ENCODE measurements at places on chromosomes 2 and 18. TPM values are rescaled to one million over a fixed set of nuclear protein-coding genes. Genes with fewer than 3 reads are reported as not detected.

The AQP12A gene
- total RNA-seq: not detected

DNA sequence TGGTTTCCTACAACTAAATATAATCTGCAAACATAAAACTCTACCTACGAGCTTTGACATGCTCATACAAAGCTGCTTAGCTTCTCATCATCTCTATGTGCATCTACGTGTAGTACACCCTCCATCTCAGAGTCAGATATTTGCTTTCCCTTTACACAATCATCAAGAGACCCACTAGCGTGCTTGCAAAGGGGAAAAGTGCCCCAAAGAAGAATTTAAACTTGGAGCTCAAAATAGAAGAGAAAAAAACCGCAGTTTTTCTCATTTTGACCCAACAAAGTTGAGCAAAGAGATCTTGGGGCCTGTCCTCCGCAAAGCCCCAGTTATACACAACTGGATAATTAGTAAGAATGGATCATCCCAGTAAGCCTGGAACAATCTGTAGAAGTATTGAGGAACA lies 104.1 kb downstream of the PAX3 start:
- DNase-seq: no peak

- no peak for DNase-seq
These were observed 13.9 kb upstream of the RMND5A start for GRCh38 chr2:86706220-86706619.

The MROH2A gene
- total RNA-seq: not detected

GRCh38 chr2:200962811-200963123 lies 693 bp downstream of the ORC2 start:
- no peak for DNase-seq

DNA sequence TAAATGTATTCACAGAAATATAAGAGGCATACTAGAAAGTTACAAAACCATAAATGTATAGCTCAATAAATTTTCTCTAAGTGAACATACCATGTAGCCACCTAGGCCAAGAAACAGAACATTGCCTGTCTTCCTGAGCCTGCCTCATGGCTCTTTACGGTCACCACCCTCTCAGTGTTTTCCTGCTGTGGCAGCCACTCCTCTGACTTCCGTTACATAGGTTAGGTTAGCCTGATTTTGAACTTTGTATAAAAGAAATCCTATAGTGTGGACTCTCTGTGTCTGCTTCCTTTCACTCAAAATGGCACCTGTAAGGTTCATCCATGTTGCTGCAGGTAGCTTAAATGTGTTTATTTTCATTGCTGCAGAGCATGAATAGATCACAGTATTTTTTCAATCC lies 11.6 kb upstream of the ST3GAL5 start:
- DNase-seq: no peak

GRCh38 chr2:53907582-53907981 lies 47.8 kb upstream of the GPR75 start:
- no peak for DNase-seq

DNA sequence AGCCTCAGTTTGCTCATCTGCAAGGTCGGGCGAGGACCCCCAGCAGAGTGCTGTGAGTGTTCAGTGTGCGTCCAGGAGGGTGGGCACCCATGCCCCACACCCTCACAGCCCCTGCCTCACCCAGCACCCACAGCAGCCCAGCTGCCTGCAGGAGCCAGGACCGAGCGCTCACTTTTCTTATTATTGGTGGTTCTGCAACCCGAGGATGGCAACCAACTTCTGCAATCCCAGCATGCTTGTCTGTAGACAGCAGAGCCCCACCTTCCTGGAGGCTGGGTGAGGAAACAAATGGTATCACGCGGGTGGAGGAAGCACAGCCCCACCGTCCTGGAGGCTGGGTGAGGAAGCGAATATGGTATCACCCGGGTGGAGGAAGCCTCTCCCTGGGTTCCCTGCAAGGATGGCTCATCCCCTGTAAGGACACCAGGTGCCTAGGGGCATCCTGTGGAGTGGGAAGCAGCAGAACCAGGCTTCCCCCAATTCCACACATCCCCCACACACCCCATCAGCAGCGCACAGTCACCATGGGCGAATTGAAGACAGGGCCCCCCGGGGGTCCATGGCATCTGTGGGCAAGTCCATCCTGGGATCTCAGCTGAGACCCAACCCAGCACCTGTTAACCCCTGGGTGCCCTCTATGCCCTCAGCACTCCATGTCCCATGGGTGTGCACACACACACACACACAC lies 220.5 kb upstream of the RAB6C start:
- DNase-seq: peak; percentile 22

DNA sequence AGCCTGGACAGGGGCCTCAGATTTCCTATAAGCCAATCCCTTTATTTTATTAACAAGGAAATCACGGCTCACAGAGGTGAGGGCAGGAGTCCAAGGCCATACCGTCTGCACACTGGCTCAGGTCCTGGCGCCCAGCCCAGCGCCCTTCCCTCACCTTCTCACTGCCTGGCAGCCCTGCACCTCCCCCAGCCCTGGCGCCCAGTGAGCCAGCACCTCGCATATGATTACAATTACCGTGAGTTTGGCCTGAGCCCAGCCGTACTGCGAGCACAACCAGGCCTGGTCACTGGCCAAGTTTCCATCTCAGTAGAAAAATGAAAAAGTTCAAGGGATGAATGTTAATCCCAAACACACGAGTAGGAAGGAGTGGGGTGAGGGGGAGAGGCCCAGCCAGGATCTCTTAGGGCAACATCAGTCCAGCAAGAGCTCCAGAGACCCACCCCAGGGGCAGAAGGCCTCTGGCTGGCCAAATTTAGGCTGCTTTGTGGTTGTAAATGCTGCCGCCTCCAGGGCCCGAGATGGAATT lies 68.4 kb downstream of the MCFD2 start:
- DNase-seq: no peak

- no peak for DNase-seq
These were observed 185.4 kb downstream of the INHBB start for GRCh38 chr2:120531365-120531764.

DNA sequence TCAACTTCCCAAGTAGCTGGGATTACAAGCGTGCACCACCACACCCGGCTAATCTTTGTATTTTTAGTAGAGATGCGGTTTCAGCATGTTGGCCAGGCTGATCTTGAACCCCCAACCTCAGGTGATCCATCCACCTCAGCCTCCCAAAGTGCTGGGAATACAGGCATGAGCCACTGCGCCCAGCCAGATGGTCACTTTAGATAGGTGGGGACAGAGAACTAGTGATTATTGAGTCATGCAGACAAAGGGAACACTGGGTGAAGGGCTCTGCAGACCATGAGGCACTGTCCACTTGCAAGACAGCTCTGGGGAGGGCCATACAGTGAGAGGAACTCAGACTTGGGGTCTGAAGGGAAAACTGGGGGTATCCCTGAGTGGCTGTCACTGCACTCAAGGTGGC lies 58.4 kb upstream of the POMC start:
- no peak for DNase-seq

- DNase-seq: no peak
These were observed 193.7 kb downstream of the DNER start for GRCh38 chr2:229520691-229521096.

DNA sequence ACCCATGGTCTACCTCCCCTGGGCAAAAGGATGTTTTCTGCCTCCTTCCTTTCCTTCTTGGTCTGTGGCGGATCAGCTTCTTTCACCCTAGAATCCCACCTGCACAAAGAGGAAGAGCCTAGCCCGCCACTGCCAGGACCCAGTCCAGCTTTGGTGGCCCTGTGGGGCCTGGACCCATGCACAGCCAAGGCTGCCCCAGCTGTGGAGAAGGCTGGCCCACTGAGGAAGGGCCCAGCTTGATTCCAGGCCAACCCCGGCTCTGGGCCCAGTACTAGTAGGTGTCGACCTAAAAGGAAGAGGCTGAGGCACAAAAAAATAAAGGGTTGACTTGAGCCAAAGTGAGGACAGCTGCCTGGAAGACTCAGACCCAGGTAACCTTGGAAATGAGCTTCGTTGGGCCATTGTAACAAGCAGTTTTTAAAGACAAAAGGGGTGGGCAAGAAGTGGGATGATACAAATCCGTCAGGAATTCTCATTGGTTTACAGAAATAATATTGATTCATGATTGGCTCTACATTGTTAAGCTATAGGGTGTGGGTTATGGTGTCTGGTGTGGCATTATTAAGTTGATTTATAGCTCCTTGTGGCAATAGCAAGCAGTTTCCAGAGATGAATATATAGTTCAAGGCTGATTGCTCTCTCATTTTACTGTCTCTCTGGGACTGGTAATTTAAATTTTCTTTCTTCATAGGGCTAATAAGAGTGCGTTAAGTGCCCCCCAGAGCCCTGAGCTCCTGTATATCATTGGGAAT lies 29.8 kb upstream of the MAL start:
- no peak for DNase-seq

GRCh38 chr2:109129921-109130722 lies 1.1 kb downstream of the SH3RF3 start:
- peak; percentile 28 for DNase-seq

DNA sequence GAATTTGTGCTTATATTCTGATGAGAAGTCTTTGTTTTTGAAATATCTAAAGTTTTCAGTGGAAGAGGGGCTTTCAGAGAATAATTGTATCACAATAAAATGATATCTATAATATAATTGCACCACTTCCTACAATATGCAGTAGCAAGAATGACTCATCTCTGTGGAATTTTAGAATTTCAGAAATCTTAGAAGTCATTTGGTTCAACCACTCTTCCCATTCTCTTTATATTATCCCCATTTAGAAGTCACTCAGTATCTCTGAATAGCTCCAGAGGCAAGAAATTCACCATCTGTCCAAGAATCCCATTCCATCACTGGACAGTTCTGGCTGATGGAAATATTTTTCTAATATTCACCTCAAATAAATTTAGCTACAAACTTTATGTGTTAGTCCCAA lies 59.3 kb upstream of the CCDC68 start:
- no peak for DNase-seq

- DNase-seq: no peak
These were observed 127.5 kb upstream of the SLC1A4 start for GRCh38 chr2:64861452-64862397.

GRCh38 chr18:76803814-76804213 lies 18.5 kb upstream of the ZNF236 start:
- DNase-seq: peak; percentile 21

The UGT1A5 gene
- total RNA-seq: not detected

DNA sequence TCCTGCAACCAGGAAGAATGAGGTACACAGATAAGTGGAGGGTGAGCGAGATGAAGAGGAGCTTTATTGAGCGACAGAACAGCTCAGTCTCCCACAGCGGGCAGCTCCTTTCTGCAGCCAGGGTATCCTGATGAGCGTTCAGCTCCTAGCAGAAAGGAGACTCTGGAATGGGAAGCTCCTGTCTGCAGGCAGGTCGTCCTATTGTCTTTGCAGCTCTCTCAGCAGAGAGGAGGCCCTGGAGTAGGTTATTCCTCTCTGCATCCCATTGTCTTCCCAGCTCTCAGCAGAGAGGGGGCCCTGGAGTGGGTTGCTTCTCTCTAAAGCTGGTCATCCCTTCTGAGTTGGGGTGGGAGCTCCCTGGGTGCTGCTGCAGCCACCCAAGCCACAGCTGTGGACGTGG lies 41.2 kb downstream of the TAF1B start:
- DNase-seq: no peak

- no peak for DNase-seq
These were observed 240.3 kb upstream of the CELF4 start for GRCh38 chr18:37805773-37806404.

DNA sequence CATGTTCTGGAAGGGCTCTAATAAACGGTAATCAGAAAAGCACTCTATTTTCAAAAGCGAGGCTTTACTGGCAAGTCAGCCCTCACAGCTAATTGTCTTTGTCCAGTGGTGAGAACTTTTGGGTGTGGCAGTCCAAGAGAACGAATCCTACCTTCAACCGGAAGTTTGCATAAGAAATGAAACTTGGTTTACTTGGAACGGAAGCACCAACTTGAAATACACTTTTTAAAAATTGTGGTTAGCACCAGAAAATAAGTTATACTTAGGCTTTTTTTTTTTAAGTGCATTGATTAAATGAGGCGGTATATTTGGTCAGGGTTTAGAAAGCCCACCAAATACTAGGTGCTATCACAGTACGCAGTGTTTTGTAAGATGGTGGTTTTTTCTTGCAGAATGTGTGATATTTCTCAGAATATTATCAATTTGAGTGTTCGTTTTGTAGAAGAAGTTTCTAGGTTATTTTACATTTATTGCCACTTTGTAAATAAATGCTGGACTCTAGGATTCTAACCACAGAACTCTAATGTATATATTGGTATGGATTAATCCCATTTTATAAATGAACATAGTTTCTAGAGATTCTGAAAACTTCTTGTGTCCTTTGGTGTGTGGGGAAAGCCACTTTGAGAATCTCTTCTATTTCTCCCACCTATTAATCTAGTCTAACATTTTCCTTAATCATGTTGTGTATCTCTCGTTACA lies 1.2 kb downstream of the MYL12A start:
- DNase-seq: no peak

The SPEG gene
- 14.2 TPM for total RNA-seq

DNA sequence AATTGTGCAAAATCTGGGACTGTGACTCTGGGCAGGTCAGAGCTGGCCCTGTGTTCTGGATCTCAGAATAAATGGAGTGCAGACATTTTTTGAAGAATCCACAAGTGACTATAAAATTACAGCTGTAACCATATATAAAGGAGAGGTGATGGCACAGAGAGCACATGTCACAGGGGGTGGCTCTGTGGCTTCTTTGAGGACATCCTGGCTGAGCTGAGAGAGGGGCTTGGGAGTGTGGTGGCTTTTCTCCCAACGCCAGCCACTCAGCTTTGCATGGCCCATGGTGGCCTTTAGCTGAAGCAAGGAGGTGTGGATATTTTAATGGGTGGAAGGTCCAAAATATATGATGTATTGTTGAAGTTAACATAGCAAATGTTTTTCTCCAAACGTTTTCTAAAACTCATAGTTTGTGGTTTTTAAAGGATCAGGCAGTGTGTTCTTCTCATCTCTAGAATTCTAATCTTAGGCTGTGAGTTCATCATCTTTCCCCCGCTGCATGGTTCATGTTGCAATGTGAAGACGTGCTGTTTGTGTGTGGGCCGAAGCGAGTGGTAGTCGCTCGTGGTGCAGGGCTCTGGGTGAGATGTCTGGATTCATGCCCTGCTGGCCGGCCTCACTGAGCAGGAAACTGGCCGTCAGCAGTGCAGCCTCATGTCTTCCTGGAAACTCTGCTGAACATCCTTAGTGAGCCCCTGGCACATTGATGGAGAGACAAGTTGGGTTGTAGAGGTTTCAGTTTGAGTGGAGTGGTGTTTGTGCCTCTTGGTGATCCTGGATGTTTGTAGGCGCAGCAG lies 109.9 kb downstream of the ZNF236 start:
- peak; percentile 18 for DNase-seq
